ENCODE measurements at places on chromosomes 2 and 18.

- no peak for DNase-seq
These were observed 4.8 kb upstream of the CDC42EP3 start for GRCh38 chr2:37676274-37676673.

DNA sequence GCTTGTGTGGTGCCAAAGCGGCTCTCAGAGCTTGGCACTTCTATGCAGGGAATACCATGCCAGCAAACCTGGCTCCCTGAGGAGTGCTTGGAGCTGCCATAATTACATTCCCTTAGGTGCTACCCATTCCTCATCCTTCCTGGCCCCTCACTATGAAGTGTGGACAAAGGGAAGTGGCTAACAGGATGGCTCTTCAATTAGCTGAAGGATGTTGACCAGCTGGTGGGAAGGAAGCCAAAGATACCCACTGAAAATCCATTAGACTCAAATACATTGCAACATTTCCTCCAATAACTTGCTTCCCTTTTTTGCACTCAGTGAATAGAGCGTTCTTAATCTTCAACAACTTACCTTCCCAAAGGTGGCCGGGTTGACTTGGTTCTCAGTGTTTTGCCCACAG lies 8.5 kb downstream of the RFX8 start:
- no peak for DNase-seq

DNA sequence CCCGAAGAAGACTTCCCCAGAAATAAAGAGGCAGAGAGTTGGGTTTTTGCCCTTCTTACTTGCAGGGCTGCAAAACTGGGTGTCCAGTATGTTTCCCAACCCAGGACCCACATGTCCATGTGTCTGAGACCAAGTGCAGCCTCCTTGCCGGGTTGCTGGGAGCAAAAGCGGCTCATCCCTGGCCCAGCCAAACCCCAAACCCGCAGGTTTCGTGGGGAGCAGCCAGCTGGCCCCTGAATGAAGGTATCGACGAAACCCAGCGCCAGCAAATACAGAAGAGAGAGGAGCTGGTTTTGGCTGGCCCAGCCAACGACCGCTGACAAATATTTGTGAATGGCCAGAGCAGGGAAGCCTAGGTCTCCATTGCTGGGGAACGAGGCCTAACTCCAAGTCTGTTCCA lies 197.1 kb downstream of the SMAD7 start:
- no peak for DNase-seq

DNA sequence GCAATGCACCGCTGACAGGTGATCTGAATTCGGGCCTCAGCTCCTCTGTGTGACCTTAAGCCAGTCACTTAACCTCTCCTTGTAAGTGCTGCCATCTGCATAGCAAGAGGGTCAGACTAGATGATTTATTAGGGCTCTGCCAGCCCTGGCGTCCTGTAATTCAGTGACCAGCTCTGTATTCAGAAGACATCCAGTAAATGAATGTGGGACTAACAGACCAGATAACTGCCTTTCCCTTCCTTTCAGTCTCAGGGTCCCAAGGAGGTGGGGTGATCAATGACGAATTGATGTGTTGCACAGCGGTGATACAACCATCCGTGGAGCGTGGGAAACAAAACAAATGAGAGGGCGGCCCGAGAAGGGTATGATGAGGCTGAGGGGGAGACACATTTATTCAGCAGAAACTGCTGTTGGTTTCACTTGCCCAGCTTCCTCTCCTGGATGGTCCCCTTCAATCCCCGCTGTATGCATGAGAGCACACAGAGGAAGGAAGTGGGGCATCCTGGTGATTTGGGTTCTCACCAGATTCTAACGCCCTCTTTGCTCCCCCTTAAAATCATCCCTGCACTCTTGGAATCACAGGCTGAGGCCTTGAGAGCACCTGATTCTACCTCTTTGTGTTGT lies 92.8 kb downstream of the VIT start:
- no peak for DNase-seq

- DNase-seq = no peak
These were observed 17.7 kb downstream of the SLC66A2 start for GRCh38 chr18:79933765-79934164.
